SK-N-SH (cell line): ENCODE measurements at places on chromosomes 2 and 18. TPM values are rescaled to one million over a fixed set of nuclear protein-coding genes. Genes with fewer than 3 reads are reported as not detected.

DNA sequence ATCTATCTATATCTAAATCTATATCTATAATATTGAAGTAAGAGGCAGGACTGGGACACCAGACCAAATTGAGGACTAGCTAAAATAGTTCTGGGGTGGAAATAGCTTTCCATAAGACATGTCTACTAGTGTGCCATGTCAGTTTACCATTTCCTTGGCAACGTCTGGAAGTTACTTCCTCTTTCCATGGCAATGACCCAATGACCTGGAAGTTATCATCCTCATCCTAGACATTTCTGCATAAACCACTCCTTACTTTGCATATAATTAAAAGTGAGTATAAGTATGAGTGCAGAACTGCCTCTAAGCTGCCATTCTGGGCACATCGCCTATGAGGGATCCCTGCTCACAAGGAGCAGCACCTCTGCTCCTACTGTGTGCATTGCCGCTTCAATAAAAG, 734.0 kb upstream of the GCFC2 start:
- no peaks in the 10 kb centered on the region for H3K4me1 ChIP-seq
- DNase-seq = no peak
- no peak overlapping the region for H3K27ac ChIP-seq

DNA sequence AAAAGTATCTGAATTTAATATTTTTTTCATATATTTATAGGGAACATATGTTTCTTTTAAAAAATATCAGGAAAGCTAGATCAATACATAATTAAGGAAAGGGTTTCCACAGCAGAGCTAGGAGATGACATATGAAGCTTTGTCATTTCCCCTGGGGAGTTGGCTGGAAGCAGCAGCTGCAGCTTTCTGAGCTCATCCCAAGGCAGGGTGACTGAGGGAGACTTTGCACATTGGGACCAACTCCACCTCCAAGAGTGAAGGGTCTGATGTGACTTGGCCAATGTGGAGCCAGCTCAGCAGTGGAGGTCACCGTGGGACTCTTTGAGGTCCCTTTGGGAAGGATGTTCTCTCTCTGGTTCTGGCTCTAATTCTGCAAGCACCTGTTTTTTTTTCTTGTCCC, 315.1 kb downstream of the RDH14 start:
- no peaks in the 10 kb centered on the region; the same call in 1 of the 2 replicates for H3K27me3 ChIP-seq
- no peaks in the 10 kb centered on the region for H3K36me3 ChIP-seq
- H3K4me3 ChIP-seq = no peak overlapping the region
- H3K4me1 ChIP-seq = no peaks in the 10 kb centered on the region; the same call in 1 of the 2 replicates
- no peak overlapping the region for H3K27ac ChIP-seq

DNA sequence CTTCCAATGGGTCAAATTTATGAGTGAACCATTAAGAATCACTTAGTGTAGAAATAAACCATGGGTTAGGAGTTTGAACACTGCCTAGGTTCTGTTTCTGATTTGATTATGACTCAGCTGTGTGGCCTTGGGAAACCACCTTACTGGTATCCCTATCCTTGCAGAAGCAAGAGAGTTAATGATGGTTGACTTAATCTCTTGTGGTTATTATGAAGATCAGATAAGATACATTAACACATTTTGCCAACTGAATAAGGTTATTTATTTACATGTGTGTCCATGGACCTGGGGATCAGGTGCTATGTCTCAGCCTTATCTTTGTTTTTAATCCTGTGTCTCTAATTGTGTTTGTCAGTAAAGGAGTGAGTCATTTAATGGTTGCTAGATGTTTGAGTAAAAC, 5.4 kb upstream of the KCNJ13 start:
- peak; percentile 3 for DNase-seq
- H3K4me1 ChIP-seq = no peaks in the 10 kb centered on the region
- no peak overlapping the region for H3K4me3 ChIP-seq
- H3K27me3 ChIP-seq = no peaks in the 10 kb centered on the region
- peak overlapping the region; percentile 31; the same call in 1 of the 2 replicates for H3K27ac ChIP-seq
- H3K36me3 ChIP-seq = peaks cover 15% of the 10 kb centered on the region

DNA sequence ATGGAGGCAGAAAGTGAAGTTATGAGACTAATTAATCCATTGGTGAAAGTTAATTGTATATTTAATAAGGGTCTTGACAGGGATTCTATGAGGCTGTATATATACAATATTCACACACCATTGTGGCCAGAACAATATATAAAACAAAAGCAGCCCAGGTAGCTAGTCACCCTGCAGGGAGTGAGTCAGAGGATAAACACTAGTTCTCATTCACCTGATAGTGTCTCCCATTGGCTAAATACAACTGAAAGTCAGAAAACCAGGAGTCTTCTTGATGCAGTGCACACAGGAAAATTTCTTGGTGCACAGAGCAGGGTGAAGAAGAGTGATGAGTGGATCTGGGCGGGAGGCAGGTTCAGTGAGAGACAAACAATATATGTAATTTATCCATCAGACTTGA, 465.2 kb downstream of the ERBB4 start:
- no peak overlapping the region for H3K27ac ChIP-seq
- no peak for DNase-seq
- H3K4me1 ChIP-seq = no peaks in the 10 kb centered on the region
- no peaks in the 10 kb centered on the region for H3K27me3 ChIP-seq

GRCh38 chr2:45138904-45139303, 129.7 kb upstream of the SIX2 start:
- no peaks in the 10 kb centered on the region for H3K36me3 ChIP-seq
- no peak overlapping the region for H3K27ac ChIP-seq
- peaks cover 9% of the 10 kb centered on the region; the same call in 1 of the 2 replicates for H3K27me3 ChIP-seq
- no peaks in the 10 kb centered on the region; the same call in 1 of the 2 replicates for H3K4me1 ChIP-seq
- no peak overlapping the region for H3K4me3 ChIP-seq
- DNase-seq = no peak

DNA sequence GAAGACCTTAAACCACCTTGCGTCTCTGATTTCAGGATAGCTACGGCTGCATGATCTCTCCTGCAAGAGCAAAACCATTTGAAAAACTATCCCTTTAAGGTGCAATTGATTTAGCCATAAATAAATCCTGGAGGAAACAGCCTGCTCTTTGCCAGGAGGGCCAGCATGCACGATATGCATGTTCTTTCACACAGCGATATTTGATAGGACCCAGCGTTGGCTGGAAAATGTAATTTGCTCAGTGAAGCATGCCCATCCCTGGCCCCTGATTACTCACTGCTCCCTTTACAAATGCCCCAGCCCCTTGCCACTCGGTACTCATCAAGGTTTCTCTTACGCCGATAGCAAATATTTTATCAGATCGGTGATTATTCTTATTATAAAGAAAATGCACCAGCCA, 315.4 kb downstream of the CDH2 start:
- H3K27me3 ChIP-seq = no peaks in the 10 kb centered on the region
- H3K4me1 ChIP-seq = peaks cover 24% of the 10 kb centered on the region
- peak; percentile 63 for DNase-seq
- H3K27ac ChIP-seq = no peak overlapping the region
- no peaks in the 10 kb centered on the region for H3K36me3 ChIP-seq
- H3K4me3 ChIP-seq = no peak overlapping the region

DNA sequence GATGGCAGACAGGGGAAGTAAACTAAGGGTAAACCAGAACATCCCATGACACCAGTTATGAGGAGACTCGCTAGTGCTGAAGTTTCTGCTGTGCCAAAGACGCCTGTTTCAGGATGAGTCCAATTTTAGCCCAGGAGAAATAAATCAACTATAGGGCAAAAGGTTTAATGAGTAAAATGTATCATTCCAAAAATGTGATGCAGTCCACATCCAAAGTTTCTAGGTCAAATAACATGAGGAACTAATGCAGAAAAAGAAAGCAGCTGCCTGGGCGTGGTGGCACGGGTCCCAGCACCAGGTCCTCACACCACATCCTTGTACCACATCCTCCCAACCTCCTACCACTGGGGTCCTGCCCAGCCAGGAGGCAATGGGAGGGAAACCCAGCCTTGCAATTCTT, 126.9 kb upstream of the CTAGE1 start:
- H3K36me3 ChIP-seq = no peaks in the 10 kb centered on the region
- no peak for DNase-seq
- H3K4me1 ChIP-seq = no peaks in the 10 kb centered on the region
- peaks cover 19% of the 10 kb centered on the region for H3K27me3 ChIP-seq
- no peak overlapping the region for H3K27ac ChIP-seq

The NCKAP5 gene
- polyA plus RNA-seq = 0.02 TPM in 2 replicates

DNA sequence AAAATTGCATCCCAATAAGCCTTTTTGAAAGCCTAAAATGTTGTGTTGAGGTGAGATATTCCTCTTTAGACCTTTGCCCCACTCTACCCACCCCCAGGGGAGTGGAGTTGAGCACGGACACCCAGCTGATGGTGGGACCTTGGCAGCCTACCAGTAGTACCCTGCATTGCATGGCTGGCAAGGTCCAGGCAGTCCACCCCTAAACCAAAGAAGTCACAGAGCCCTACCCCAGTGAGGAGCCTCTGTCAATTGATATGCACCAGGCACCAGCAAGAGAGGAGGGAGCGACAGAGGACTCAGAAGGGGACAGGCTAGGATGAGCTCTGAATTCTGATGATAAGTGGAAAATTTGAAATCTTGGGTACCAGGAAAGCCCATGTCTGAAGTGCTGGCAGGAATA, 38.6 kb downstream of the MARCO start:
- no peak for DNase-seq
- H3K4me1 ChIP-seq = no peaks in the 10 kb centered on the region
- no peaks in the 10 kb centered on the region for H3K27me3 ChIP-seq
- H3K4me3 ChIP-seq = no peak overlapping the region

The CAPN14 gene
- polyA plus RNA-seq = 0.08 and 0.11 TPM in 2 replicates

DNA sequence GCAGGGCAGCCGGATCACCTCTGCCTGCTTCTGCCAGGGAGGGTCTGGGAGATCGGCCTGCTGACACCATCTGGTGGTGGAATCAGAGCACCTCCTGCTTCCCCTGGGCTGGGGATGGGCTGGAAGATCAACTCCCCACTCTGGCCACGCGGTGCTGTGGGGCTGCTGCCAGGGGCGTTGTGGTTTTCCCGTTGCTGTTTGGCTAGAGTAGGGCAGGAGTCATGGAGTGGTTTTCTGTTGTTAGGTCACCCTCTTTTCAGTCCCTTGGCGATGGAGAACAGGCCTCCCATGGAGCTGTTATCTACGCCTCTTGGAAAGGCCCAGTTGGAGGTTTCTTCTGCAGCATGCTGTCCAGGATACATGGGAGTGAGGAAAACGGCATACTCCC, 15.2 kb downstream of the BCL2L11 start:
- H3K27ac ChIP-seq = no peak overlapping the region
- no peak for DNase-seq
- H3K4me3 ChIP-seq = no peak overlapping the region
- H3K27me3 ChIP-seq = no peaks in the 10 kb centered on the region
- peaks cover 14% of the 10 kb centered on the region; the same call in 1 of the 2 replicates for H3K4me1 ChIP-seq

DNA sequence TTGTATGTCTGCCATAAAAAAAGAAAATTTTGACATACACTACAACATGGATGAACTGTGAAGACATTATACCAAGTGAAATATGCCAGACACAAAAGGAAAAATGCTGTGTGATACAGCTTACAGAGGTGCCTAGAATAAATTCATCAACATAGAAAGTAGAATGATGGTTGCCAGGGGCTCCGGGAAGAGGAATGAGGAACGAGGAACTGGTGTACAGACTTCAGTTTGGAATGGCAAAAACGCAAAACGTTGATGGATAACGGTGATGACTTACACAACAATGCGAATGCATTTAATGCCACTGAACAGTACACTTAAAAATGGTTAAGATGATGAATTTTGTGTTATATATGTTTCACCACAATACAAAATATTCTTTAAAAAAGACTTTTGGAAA, 61.0 kb downstream of the TTC21B start:
- no peak overlapping the region for H3K27ac ChIP-seq
- no peak overlapping the region for H3K4me3 ChIP-seq
- DNase-seq = no peak
- peaks cover 71% of the 10 kb centered on the region for H3K36me3 ChIP-seq

- DNase-seq = no peak
- no peaks in the 10 kb centered on the region for H3K36me3 ChIP-seq
- H3K27ac ChIP-seq = no peak overlapping the region
Observed at GRCh38 chr2:28134262-28134812, 243.8 kb downstream of the BABAM2 start.

DNA sequence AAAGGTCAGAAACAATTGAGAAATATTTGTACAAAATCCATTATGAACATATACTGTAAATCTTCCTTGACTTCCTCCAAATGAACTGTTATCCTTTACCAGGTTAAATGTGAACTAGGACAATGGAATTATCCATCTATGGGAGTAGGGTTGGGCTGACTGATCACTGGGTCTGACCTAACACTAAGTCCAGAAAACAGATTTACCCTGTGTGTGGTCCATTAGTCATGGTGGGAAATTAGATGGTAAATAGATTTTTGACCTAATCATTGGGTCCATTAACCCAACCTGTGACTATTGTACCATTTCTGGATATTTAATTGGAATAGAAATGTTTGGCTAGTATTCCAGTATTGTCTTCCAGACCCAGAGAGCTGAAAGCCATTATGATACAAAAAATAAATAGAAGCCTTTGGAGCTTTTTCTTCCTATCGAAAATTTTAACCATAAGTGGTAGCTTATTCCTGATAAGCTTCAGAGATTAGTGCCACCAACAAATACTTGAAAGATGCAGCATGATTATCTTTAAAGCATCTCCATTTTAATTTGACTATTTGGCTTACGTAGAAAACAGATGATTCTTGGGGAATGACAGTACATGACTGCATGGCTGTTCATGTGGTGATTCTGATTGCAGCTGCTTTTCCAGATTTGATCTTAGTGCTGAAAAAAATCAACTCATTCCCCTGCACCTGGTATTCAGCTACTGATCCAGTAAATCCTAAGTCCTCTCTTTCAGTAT, 703.2 kb upstream of the FSHR start:
- no peaks in the 10 kb centered on the region for H3K27me3 ChIP-seq
- H3K27ac ChIP-seq = no peak overlapping the region
- DNase-seq = peak; percentile 33
- H3K4me3 ChIP-seq = no peak overlapping the region

- H3K27ac ChIP-seq = no peak overlapping the region
- no peaks in the 10 kb centered on the region for H3K27me3 ChIP-seq
- H3K4me1 ChIP-seq = no peaks in the 10 kb centered on the region
Observed at GRCh38 chr2:133486771-133487191, 81.5 kb downstream of the NCKAP5 start.

The RFTN2 gene
- 0.05 and 0.08 TPM in 2 replicates for polyA plus RNA-seq

The DES gene
- polyA plus RNA-seq = 0.21 and 0.28 TPM in 2 replicates

GRCh38 chr18:36322734-36323133, 25.2 kb downstream of the FHOD3 start:
- no peaks in the 10 kb centered on the region for H3K27me3 ChIP-seq
- no peaks in the 10 kb centered on the region; the same call in 1 of the 2 replicates for H3K4me1 ChIP-seq
- no peak overlapping the region for H3K4me3 ChIP-seq
- no peak overlapping the region for H3K27ac ChIP-seq
- no peak for DNase-seq
- no peaks in the 10 kb centered on the region for H3K36me3 ChIP-seq

The PLGLB1 gene
- 0.46 and 0.89 TPM in 2 replicates for polyA plus RNA-seq

GRCh38 chr2:223044092-223044836, 7.7 kb upstream of the KCNE4 start:
- H3K4me1 ChIP-seq = peaks cover 68% of the 10 kb centered on the region
- H3K27me3 ChIP-seq = no peaks in the 10 kb centered on the region
- no peak for DNase-seq

DNA sequence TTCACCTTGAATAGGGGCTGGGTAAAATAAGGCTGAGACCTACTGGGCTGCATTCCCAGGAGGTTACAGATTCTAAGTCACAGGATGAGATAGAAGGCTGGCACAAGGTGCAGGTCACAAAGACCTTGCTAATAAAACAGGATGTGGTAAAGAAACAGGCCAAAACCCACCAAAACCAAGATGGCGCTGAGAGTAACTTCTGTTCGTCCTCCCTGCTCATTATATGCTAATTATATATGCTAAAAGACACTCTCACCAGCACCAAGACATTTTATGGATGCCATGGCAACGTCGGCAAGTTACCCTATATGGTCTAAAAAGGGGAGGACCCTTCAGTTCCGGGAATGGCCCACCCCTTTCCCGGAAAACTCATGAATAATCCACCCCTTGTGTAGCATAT, 711.5 kb upstream of the KLHL29 start:
- no peaks in the 10 kb centered on the region for H3K27me3 ChIP-seq
- no peaks in the 10 kb centered on the region for H3K36me3 ChIP-seq
- H3K4me1 ChIP-seq = no peaks in the 10 kb centered on the region
- H3K4me3 ChIP-seq = no peak overlapping the region
